ENCODE measurements at places on chromosomes 1 and 21.
A peak's percentile ranks its signal among the peaks of the same experiment; 100 is the strongest.

DNA sequence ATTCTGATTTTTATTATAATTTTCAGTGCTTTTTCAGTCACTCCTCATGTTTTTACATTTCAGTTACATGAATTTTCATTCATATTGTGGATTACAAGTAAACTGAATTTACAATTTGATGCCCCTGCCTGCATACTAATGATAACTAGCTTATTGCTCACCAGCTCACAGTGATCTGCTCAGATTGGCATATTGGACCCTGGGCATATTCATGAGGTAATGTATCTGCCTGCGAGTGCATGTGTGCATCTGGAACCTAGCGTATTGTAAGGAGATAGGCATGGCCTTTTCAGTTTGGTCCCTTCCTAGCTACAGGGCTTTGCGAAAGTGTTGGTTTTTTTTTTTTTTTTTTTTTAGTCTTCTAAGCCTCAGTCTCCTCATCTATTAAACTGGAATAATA lies 213.7 kb downstream of the SDCCAG8 start:
- no peak for DNase-seq

- DNase-seq, result peak; percentile 82
Measured at GRCh38 chr1:160101037-160101716, 2.8 kb upstream of the IGSF8 start.

DNA sequence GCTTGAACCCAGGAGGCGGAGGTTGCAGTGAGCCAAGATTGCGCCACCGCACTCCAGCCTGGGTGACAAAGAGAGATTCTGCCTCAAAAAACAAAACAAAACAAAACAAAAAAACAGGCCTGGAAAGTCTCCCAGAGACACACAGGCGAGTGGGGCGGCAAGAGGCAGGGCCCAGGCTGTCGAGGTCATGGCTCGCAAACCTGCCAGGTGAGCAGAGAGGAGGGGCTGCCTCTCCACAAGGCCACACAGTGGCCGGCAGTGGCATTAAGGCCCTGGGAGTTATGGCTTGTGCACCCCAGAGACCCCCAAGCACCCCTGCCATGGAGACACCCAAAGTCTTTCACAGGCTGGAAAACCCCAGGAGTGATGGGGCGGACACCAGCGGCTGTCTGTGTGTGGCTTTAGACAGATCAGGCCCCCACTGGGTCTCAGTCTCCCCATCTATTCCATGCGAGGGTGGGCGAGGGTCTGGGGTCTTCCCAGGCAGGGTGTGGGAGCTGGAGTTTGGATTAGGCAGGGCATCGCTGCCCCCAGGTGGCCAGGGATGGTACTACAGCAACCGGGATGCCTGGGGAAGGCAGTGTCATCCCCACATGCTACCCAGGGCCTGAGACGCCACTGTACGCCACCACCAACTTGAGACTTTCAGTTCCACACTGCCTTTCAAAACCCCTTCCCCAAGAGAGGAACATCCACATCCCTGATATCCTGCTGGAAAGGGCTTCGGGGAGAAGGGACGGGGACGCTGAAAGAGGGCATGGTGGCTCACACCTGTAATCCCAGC lies 7.3 kb upstream of the CTRC start:
- DNase-seq, result peak; percentile 89

- DNase-seq, result no peak
Measured at GRCh38 chr1:119052267-119052666, 64.1 kb upstream of the TBX15 start.

DNA sequence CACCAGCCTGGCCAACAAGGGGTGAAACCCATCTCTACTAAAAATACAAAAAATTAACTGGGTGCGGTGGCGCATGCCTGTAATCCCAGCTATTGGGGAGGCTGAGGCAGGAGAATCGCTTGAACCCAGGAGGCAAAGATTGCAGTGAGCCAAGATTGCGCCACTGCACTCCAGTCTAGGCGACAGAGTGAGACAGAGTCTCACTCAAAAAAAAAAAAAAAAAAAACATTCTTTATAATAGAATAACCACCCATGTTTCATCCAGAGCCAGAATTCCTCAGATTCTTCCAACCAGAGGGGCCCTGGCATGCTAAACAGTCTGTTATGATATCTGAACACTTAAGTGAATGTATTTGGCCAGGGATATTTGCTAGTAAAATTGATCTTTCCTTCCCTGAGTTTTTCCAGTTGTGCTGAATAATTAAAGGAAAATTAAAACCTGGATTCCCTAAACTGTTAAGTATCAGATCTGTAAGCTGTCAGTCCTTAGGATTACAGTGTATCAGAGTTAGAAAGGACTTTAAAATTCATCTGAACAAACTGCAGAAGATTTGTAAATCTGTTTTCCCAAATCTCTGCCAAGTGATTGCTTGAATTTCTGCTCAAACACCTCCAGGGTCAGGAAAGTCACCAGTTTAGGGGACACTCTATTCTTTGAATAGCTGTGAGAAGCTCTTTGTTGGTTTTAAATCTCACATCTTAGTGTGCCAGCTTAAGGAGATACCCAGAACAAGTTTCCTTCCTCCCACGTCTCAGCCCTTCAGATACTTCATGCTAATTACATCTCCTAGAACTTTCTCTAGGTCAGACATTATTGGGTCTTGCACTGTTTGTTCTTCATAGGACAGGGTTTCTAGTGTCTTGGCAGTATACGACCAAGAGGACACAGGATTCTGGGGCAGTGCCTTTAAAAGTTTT lies 84.6 kb upstream of the BMP8A start:
- DNase-seq, result no peak
